ENCODE measurements at places on chromosomes 11 and 22.

GRCh38 chr11:43632181-43632580 is 48.4 kb upstream of the HSD17B12 start:
- DNase-seq: no peak

GRCh38 chr11:112195951-112196351 is 20.6 kb downstream of the BCO2 start:
- no peak for DNase-seq

DNA sequence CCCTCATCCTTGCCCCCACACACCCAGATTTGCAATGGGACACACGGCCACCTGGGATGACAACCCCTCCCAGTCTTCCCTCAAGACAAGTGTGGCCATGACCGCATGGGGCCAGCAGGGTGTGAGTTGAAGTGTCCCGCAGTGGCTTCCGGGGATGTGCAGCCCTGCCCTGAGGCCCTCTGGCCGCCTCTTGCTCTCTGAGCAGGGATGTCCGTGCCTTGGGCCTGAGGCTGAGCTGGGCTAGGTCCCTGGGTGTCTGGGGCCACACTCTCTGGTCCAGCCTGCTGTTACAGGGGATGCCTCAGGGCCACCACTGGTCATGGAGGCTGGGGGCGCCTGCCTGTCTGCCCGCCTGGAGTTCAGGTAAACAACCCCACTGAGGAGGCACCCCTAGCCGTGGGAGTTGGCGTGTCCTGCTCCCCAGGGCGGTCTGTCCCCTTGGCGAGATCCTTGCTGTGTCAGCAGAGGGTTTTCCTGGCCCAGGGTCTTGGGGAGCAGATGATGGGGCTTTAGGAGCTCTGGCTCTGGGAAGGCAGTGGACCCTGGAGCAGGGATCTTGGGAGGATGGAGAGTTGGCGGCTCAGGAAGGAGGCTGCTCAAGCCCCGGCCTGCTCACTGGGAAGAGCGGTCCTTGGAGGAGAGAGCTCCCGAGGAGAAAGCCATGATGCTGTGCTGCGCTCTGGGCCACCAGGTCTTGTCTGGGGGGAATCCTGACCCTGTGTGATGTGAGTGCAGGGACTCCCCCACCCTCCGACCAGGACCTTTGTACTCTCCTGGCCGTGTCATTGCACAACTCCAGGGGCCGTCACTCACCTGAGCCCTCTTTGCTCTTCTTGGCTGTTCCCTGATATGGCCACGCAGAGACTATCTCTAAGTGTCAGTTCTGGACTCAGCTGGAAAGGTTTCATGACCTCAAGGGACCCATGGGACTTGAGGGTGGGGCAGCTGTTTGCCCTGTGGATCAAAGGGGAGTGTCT is 67.9 kb downstream of the KCNQ1 start:
- no peak for DNase-seq

DNA sequence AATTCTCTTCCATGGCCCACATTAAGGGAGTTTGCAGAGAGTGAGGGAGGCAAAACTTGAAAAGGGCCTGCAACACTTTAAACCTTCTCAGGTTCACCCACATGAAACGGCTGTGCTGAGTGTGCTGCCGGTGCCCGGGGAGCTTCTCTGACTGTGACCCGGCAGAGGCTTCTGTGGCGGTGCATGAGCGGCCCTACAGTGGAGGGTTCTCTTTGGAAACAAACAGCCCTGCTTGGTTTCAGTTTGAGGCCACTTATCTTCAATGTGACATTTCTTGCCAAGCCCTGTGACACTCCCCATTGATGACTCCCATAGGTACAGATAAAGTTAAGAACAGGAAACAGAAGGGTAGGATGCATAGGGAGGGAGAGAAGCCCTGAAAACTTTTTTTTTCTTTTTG is 31.8 kb downstream of the FAM118A start:
- DNase-seq: no peak

DNA sequence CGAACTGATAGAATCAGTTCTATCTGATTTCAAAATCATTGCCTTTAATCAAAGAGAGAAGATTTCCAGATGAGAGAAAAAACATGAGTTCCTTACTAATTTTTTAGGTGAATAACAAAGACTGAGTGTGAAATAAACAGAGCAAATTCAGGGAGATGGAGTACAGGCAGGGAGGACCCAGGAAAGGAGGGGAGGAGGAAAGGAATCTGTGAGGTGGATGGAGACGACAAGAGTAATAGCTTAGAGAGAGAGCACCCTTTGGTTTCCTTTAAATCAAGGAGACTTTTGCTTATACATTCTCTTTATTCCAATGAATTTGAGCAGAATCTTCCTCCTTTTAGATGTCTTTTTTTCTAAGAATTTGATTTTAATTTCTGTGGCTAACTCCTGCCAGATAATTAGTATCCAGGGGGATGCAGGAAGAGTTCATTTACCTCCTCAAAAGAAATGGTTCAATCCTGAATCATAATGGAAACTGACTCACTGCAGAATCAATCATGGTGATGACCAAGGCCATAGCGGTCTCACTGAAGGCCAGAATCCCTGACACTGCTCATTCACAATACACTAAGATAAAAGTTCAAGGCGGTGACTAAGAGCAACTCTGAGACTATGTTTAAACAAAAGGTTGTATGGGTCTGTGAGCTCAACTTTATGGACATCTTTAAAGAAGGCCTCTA is 234.0 kb upstream of the ZC3H12C start:
- DNase-seq: no peak

DNA sequence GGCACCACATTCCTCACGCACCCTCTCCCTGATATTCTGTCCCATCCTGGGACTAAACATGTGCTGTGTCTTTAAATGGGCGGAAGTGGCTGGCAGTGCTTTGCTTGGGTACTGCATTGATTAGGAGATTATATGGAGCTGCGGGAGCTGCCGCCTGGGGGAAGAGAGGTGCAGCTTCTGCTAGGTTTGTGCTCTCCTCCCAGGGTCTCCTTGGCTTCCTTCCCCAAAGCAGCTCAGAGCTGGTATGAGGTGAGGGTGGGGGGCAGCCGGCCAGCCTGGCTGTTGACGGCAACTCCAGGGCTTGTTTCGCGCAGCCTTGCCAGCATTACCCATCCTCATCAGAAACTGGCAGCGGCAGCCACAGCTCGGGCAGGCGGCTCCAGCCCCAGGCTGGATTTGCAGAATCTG is 95.4 kb downstream of the GRAMD1B start:
- no peak for DNase-seq

- no peak for DNase-seq
These were observed 31.6 kb downstream of the OR10A6 start for GRCh38 chr11:7899418-7899817.

DNA sequence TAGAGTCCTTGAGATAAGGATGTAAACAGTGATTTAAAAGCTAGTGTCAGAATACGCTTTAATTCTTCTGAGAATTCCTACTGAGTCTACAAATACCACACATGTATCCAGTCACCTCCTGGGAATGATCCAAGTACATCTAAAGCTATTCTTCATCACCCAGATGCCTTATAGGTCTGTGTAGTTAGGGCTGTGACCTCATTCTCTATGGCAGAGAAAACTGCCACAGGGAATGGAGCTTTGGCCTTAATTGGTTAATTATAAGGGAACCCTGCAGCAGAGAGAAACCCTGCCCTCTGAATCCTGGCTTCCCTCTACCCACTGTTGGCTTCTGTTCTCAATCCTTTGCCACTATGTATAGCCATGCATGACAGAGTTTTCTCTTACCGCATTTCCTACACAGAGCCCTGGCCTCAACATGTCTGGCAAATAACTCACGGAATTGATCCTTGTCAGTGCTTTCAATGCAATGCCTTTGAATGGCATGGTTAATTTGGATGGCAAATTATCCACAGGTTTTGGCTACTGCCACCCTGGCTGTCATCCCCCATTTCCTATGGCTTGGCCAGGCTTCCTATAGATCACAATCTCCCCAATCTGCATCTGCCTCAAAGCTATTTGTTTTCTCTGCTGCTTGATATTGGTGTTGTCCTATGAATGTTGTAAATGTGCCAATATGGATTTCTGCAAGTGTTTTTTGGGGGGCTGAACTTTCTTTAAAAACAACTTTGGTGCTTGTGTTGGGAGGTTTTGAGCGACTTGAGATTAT is 2.9 kb downstream of the DIXDC1 start:
- DNase-seq: no peak

- DNase-seq: no peak
These were observed 2.0 kb downstream of the KCNJ11 start for GRCh38 chr11:17386331-17387084.

DNA sequence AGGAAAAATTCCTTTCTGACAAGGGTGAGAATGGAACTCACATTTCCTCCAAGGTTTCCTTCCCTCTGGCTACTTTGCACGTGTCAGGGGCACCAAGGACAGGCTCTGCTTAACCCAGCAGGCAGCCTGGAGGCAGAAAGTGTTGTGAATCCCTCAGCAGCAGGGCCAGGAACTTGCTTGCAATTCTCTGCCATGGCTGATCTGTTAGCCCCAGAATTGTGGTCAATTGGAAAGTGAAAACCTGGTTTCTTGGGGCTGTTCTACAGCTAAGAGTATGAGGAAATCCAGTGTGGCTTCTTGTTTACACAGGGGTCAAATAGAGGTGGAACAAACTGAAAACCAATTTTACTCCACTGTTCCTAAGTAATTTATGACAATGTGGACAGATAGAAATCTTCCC is 38.3 kb upstream of the CEP295 start:
- DNase-seq: no peak

GRCh38 chr11:133573081-133573480 is 40.8 kb upstream of the OPCML start:
- DNase-seq: no peak

DNA sequence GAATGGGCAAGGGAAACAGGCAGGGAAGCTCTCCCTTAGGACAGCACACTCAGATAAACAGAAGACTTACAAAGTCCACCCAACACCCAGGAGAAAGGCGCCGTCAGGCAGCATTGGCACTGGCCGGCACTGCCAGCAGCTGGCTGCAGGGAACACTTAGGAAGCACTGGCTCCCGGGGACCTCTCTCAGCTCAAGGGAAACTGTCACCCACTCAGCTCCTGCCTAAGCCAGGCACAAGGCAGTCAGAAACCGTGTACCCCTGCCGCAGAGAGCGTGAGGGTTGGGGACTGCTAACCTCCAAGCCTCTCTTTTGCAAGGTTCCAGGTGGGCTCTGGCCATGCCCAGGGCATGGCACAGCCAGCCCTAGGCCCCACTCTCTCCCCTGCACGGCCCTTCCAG is 64.7 kb downstream of the DGCR2 start:
- DNase-seq: no peak

- DNase-seq: no peak
These were observed 46.3 kb upstream of the SLC22A25 start for GRCh38 chr11:63289658-63290057.

DNA sequence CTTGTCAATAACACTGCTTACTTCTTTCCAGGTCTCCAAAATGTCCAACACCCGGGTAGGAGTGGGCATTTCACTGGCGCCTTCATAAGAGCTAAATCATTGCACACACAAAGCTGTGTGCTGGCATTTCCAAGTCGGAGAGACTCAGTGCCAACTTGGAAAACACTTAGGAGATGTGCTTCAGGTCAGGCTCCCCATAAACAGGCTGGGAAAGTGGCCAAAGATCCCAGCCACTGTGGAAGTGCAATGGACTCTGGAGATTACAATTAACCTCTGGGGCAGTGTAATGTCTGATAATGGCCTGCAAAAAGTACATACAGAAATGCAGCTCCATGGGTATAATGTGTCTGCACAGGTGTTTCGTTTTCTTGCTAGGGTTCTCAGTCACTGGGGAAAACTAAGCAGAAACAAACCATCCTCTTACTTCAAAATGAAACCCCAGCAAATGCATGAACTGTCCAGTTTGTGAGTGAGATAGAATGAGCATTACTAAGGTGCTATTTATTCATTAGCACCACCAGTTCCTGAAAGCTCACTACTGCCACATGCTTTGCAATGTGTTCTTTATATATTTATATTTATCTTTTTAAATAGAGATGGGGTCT is 79.0 kb downstream of the ABTB2 start:
- DNase-seq: no peak

DNA sequence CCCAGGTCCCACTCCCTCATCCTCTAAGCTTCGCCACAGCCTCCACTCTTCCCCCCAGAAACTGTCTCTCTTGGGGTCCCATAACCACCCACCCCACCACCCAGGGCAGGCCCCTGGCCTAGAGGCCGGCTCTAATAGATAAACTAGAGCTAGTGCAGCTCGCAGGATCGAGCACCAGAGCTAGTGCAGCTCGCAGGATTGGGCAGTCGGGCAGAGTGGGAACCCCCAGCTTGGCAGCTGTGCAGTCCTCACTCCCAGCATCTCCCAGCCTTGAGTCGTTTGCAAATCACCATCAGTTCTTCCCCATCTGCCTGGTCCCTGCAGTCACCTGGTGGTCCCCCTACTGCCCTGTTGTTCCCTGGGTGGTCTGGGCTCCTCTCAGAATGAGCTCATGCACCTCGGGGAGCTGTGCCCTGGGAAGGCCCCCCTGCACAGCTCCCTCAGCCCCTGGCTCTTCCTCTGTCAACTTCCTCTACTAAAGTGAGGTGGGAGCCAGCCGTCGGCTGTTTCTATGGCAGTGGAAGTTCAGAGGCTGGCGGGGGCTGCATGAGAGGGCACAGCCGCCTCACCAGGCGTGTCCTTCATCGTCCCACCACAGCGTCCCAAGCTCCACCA is 15.5 kb upstream of the SHANK2 start:
- no peak for DNase-seq

GRCh38 chr11:115349335-115350017 is 154.7 kb downstream of the CADM1 start:
- DNase-seq: no peak

- no peak for DNase-seq
These were observed 29.7 kb upstream of the CHRNA10 start for GRCh38 chr11:3700910-3701309.

- DNase-seq: no peak
These were observed 55.9 kb downstream of the RTN4R start for GRCh38 chr22:20211997-20212753.

DNA sequence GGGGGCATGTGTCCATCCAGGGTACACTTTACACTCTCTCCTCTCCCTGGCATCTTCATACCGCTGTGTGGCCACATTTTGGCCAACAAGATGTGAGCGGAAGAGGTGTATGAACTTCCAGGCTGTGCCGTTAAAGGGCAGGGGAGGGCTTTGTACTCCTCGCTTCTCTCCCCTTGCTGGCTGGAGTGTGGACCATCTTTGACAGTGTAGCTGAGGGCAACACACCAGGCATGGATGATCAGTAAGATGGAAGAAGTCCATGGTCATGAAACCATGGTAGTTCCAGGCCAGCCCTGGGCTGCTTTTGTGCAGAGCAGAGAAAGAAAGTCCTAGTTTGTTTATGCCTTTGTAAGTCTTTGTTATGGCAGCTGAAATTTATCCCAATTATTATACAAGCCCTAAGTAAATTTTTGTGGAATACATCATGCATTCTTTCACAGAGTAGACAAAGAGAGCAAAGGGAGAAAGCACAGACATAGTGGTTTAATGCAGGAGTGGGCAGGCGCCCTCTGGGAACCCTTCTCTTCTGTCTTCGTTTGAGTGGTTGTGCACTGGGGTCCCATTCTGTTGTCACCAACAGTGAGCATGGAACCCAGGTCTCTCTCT is 70.4 kb downstream of the FBXO7 start:
- no peak for DNase-seq

Data from stimulated activated CD8-positive, alpha-beta memory T cell treated with anti-CD3 and anti-CD28 coated beads, Interleukin-4, amount 100 ng/mL, for 4 hours (primary cell).